ENCODE measurements at places on chromosomes 12 and 14. TPM values are rescaled to one million over a fixed set of nuclear protein-coding genes. Genes with fewer than 3 reads are reported as not detected.

DNA sequence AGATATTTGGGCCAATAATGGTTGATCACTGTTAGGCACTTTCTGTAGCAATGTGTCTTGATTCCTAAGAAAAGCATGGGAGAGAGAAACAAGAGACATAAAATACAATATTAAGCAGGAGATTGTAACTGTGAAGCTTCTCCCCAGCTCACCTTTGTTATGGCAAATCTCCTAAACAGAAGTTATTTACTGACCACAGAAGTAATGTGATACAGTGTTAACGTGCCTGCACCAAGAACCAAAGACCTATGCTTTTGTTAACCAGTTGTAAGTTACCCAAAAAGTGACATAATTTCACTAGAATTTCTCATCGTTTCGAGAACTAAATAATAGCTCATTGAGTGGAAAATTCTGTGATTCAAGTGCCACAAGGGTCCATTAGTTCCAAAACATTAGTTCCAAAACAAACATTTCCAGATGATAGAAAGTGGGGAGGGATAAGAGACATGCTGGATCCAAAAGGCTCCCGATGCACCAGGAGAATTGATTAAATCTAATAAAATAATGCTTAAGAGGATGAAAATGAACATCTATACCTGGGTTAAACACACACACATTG, 14.3 kb downstream of the RERG start:
- no peaks in the 10 kb centered on the region for H3K4me1 ChIP-seq
- DNase-seq, result no peak
- no peak overlapping the region for H3K27ac ChIP-seq
- no peak overlapping the region for H3K4me3 ChIP-seq
- H3K36me3 ChIP-seq, result no peaks in the 10 kb centered on the region
- H3K27me3 ChIP-seq, result peaks cover 8% of the 10 kb centered on the region

DNA sequence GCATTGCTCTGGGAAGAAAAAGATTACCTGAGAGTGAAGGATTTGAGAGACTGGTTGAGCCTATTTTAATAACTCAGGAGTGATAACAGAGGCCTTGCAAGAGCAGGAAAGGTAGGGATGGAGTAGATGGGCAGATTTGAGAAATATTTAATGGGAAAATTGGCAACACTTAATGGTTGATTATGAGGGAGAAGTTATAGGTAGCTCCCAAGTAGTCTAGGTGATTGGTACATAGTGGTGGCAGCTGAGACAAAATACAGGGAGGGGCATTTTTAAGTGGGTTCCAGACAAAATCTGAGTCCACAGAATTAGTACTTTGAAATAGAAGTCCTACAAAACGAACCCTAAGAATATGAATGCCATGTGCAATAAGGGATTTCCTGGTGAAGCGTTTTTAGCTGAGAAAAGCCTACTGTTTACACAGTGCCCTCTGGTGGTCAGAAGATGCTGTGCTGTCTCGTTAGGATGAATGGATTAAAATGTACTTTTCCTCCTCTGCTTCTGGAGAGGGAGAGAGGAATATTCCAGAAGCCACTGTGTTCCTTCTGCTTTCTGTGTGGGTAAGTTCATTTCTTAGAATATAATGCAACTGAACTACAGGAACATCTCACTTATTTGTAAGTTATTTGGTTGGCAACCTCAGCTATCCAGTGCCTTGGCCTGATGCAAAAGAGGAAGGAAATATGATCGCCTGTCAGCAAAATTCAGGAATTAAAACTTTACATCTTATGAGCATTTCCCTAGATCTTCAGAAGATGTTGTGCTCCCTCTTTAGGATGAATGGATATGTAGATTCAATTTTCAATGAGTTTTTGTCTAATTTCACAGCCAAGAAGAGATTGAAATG, 6.5 kb downstream of the ZBTB1 start:
- H3K27ac ChIP-seq, result peak overlapping the region; percentile 76
- peak; percentile 81 for DNase-seq
- no peaks in the 10 kb centered on the region for H3K27me3 ChIP-seq
- peaks cover 70% of the 10 kb centered on the region for H3K4me1 ChIP-seq
- peak overlapping the region; percentile 41 for H3K4me3 ChIP-seq
- peaks cover 38% of the 10 kb centered on the region for H3K36me3 ChIP-seq

Gene PRH2
- not detected for total RNA-seq

Gene KRT6A
- total RNA-seq, result not detected

DNA sequence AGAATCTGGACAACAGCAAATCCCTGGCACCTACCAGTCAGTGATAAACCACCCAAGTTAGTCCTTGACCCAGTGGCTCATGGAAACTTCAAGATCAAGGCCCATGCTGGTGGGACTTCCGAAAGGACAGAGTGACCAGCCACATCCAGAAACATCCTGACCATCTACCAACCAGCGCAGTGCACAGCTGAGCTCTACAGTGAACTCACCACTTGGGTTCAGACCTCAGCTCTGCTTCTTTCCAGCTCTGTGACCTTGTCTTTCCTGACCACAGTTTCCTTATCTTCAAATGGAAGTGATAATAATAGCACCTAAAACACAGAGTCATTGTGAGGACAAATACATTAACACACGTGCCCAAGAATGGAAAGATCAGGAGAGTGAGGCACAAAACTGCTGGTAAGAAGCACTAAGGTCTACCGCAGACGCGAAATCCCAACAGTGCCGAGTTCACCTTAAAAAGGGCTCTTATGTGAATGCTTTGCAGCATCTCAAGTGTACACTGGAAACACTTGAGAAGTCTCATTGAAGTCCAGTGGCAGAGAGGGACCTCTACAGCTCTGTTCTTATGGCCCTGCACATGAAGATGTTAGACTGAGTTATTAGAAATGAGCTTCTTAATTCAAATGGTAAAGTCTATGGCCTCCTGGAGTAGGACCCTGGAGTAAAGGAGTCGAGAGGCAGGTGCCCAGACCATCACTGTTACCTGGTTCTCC, 128.8 kb downstream of the CCDC60 start:
- H3K27ac ChIP-seq, result no peak overlapping the region
- H3K36me3 ChIP-seq, result no peaks in the 10 kb centered on the region
- no peak overlapping the region for H3K4me3 ChIP-seq
- H3K27me3 ChIP-seq, result peaks cover 10% of the 10 kb centered on the region
- DNase-seq, result no peak
- no peaks in the 10 kb centered on the region for H3K4me1 ChIP-seq

DNA sequence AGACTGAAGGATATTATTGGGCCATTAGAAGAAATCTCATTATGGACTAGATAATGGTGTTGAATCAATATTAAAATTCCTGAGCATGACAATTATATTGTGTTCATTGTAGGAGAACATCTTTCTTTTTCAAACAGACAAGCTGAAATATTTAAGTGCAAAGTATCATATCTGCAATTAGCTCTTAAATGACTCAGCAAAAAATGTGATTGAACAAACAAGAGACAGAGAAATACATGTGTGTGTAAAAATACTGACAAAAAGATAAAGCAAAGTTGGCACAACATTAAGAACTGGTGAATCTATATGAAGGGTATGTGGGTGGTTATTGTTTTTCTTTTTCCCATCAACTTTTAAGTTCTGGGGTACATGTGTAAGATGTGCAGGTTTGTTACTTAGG, 9.5 kb downstream of the CEP290 start:
- H3K36me3 ChIP-seq, result peaks cover 32% of the 10 kb centered on the region
- no peaks in the 10 kb centered on the region for H3K27me3 ChIP-seq
- no peak overlapping the region for H3K27ac ChIP-seq
- H3K4me3 ChIP-seq, result no peak overlapping the region
- no peak for DNase-seq

Gene WNT5B
- not detected for total RNA-seq

Gene REP15
- total RNA-seq, result not detected

GRCh38 chr14:97218691-97219430, 421.7 kb downstream of the VRK1 start:
- DNase-seq, result peak; percentile 55
- peak overlapping the region; percentile 70 for H3K4me3 ChIP-seq
- H3K27ac ChIP-seq, result no peak overlapping the region
- H3K4me1 ChIP-seq, result peaks cover 19% of the 10 kb centered on the region
- H3K27me3 ChIP-seq, result peaks cover 9% of the 10 kb centered on the region

Gene TMEM121
- total RNA-seq, result 12.1 TPM
